ENCODE measurements at places on chromosomes 13 and 19.
A peak's percentile ranks its signal among the peaks of the same experiment; 100 is the strongest.

GRCh38 chr19:5078182-5078581, 109.3 kb downstream of the KDM4B start:
- peak; percentile 67 for DNase-seq

- no peak for DNase-seq
Observed at GRCh38 chr19:49555600-49556411, 24.6 kb downstream of the NOSIP start.

GRCh38 chr13:105442949-105443699, 1092.3 kb downstream of the EFNB2 start:
- no peak for DNase-seq

- DNase-seq: no peak
Observed at GRCh38 chr19:2507109-2507508, 31.2 kb downstream of the GADD45B start.

DNA sequence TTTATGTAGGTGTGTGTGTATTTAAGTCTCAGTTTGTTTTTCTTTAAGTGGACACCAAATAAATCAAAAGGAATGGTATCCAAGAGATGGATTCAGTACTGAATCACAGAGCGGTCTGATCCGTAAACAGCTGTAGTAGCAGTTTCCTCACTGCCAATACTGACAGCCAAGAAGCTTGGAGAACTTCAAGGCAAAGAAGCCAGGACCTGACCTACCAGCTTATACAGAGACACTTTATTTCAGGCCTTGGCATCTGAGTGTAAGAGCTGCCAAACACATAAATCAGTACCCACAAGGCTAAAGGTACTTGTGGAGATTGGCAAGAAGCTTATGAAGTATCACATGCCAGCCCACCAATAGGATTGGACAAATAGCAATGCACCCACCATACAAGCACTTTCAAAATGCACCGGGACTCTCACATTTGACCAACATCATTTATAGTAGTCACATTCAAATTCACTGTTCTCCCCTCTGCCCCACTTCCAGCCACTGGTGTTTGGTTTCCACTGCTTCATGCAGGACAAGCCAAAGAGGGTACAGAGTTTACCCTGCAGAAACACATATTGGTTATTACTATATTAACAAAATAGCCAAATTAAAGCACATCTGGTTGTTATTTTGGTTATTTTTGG, 357.9 kb downstream of the KLF12 start:
- no peak for DNase-seq

DNA sequence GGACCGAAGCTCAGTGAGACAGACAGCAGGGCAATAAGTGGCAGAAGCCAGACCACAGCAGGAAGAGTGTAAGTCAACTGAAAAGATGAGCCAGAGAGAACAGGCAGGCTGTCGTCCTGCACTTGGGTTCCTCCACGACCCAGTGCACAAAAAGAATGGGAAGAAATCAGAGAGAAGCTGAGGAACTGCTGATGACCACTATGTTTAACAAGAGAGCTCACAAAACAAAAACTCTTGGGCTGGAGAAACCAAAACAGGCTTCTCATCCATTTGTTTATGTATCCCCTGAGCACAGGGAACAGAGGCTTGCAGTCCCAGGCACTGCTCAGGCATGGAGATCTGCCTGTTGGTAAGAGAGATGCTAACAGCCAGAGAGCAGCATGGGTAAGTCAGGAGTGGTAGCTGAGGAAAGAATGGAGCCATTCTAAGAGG, 14.0 kb downstream of the AKAP8L start:
- no peak for DNase-seq

- DNase-seq: no peak
Observed at GRCh38 chr13:64993514-64994164, 2236.5 kb downstream of the PCDH9 start.

DNA sequence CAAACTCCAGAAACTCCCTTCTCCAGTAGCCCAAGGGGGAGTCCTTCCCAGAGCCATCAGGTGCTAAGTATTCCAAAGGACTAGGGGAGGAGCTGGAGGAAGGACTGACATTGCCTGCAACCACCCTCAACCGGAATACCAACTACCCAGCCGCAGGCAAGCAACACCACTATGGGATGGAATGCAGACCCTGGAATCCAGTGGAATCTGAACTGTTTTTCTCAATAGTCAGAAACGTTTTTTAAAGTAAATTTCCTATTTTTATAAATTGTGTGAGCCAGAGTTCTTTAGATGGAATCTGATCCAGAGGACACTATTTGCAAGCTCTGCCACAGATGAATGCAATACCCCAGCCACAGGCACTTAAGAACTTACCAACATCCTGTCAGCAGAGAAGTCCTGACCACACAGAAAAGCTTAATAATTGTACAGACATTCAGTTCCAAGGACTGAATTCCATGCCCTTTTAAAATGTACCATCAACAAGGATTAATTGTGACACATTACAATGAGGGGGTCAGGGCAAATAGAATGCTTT, 92.1 kb downstream of the USP12 start:
- no peak for DNase-seq
